ENCODE measurements at places on chromosomes 2 and 18. TPM values are rescaled to one million over a fixed set of nuclear protein-coding genes. Genes with fewer than 3 reads are reported as not detected.

- no peak for DNase-seq
These were observed 927.0 kb upstream of the CRIM1 start for GRCh38 chr2:35428548-35428947.

DNA sequence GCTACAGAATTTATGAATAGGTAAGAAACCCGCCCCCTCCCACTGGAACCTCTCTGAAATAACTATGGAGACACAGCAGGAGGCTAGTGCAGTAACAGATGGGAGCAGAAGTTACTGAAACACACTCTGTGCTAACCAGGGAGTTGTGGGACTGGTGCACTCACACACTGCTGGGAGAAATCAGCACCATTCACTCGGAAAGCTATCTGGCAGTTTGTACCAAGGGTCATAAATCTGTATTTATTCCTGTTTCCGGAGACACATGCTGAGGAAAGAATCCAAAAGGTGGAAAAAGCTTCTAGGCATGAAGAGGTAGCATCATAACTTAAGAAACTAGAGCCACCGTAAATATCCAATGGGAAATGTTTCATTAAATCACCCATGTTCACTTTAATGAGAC lies 39.9 kb downstream of the TGFA start:
- no peak for DNase-seq

DNA sequence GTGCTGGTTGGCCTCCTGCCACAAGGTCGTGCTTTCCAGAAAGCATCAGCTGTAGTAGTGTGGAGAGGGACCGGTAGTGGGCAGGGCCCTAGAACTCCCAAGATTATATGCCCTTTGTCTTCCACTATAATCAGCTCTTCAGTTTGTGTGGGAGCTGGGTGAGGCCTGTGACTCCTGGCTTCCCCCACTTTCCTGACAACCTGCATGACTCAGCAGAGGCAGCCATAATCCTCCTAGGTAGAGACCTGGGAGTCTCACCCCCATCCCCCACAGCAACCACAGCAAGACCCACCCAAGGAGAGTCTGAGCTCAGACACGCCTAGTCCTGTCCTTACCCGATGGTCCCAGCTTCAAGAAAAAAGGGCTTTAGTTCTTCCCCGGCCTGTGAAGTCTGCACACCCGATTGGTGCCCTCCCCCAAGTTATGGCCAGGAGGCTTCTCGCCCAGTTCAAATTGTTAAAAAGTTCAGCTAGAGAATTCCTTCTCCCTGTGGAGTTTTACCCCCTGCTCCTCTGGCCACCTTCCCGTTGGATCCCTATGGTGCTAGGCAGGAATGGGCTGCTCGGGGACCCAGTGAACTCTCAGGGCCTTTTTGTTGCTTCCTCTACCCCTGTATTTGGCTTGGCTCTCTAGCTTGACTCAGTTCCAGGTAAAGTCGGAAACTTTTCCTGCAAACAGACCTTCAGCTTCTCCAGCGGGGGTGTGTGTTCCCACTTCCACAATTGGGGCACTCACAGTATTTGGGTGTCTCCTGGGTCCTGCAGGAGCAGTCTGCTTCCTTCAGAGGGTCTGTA lies 57.8 kb upstream of the FAM237A start:
- DNase-seq: no peak

DNA sequence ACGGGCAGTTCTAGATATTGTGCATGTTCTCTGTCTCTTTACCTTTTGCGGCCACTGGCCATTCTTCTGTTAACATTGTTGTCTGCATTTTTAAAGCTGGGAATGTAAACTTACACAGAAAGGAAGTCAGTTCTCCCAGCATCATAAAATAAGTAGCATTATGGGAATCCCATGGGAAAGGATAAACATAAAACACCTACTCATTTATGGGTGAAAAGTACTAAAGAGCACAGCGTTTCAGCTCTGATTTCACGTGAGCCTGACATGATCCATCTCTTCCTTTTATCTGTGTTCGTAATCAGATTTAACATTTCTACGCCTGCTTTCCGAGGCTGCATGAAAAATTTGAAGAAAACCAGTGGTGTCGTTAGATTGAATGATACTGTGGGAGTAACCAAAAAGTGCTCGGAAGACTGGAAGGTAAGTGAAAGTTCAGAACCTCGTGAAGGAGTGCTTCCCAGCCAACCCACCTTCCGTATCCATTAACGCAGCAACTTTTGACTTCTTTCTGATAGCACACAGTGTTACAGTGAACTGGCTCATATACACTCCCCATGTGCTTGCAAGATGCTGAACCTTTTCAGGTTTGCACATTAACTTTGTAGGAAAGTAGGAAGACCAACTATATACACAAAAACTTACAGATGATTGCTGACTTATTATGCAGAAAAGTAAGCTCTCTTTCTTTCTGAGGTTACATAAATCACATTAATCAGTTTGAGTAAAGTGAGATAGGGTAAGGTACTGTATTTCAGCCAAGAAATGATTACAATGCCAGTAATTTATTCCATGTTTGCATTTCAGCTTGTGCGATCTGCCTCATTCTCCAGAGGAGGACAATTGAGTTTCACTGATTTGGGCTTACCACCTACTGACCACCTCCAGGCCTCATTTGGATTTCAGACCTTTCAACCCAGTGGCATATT lies 86.5 kb upstream of the TTC39C start:
- no peak for DNase-seq

DNA sequence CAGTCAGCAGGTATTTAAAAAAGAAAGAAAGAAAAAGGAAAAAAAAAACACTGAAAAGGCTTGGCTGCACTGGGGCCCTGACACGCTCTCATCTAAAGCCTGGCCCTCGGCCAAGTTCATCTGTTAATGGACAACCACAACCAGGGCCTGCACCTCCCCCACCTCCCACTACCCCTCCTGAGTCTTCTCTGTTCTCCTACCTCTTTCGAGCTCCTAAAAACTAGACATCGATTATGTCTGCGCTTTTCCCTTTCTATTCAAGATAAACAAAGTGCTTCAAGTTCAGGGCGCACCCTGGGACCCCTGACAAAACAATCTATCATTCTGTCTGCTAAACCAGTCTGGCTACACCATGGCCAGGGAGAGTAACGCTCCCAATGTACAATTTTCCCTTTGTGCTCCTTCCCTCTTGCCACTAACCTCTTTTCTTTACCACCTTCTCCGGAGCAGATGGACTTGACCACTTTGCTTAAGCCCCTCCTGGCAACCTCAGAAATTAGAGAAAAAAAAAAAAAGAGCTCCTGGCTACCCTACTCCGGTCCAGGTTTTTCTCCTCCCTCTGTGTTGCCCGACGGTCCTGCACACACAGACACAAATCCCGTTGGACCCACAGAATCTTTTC lies 22.7 kb downstream of the BCL11A start:
- DNase-seq: no peak

DNA sequence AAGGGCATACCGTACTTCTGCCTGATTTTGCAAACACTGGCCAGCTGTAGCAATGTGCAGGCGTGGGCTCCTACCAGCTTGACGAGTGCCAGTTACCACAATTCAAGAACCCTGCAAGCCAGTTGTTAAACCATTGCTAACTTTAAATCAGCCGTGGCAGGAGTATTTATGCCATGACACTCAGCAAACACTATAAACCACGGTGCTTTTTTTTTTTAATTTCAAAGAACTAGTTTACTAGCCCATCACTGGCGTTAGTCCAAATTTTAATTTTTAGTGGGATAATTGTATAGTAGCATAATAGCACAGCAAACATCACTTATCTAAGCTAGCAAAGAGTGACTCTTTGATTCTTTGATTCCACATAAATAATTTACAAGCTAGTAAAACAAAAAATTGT lies 111.1 kb downstream of the COL4A4 start:
- DNase-seq: no peak

Gene C1QL2
- not detected for total RNA-seq

All from natural killer cell (primary cell).